Fibroblast of upper back skin (primary cell): ENCODE measurements at places on chromosomes 3 and 15.

DNA sequence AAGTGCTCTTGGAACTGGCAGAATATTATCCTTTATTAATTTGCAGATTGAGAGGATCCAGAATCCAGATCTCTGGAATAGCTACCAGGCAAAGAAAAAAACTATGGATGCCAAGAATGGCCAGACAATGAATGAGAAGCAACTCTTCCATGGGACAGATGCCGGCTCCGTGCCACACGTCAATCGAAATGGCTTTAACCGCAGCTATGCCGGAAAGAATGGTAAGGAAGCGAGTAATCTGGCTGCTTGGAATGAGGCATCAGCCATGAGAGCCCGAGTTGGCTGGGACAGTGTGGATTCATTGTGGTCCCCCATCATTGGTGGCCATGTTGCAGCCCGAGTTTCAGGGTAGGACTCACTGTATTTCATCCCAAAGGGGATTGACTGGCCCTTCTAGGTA is 47.1 kb downstream of the PARP14 start:
- no peak for DNase-seq

DNA sequence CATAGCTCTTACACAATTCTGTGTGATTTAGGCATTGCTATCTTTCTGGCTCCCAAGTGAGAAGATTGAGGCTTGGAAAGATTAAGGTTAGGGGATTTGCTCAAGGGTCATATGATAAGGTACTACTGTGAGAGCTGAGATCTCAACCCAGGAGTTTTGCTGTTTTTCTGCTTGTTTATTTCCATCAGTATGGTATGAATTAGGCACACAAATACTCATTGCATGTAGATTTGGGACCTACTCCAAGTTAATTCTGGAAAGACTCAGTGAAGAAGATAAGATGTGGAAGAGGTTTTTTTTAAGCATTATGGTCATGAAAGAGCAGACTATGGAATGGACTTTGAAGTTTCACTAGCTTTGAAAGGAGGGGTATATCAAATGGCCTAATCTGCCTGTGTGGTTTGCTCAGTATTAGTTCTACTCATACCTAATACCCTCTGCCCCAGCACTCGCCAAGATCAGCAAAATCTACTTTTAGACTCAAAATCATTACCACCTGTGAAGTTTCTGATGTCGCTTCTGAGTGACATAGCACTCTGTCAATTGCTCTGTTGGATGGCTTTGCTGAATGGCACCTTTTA is 12.5 kb downstream of the MBNL1 start:
- peak; percentile 32 for DNase-seq

GRCh38 chr3:27861046-27862036 is 139.2 kb upstream of the EOMES start:
- DNase-seq = no peak

DNA sequence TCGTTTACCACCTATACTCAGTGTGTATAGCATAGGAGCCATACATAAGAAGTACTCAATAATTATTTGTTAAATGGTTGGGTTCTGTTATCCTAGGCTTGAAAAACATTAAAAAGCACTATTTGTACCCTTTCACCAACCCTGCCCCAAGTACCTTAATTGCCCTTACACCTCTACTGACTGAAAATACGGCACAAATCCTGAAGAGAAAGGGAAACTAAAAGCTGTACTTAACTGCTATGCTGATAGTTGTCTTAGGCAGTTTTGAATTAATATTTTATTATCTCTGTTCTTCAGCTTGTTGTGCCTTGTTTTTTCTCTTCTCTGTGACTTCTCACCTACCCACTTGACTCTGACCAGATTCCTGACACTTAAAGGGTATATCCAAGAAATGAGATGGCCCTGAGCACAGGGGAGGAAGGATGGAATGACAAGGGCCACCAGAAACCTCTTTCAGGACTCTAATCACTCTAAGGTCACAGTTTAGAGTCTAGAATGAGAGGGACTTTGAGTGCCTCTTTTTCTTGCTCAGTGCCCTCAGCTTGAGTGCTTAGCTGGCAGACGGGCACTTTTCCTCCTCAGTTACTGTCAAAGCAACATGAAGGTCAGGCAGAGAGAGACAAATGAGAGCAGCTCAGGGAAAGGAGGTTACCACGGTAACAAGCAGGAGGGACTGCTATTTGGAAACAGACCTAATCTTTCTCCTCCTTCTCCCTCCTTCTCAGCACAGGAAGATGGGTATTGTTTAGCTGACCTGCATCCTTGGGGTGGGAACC is 136.5 kb downstream of the ZNF609 start:
- DNase-seq = peak; percentile 33

GRCh38 chr15:41503669-41504010 is 10.0 kb downstream of the ITPKA start:
- no peak for DNase-seq

GRCh38 chr15:69099941-69100340 is 60.5 kb upstream of the GLCE start:
- DNase-seq = no peak
